DMS79 (cell line): ENCODE measurements at places on chromosomes 1 and 21.
A peak's percentile ranks its signal among the peaks of the same experiment; 100 is the strongest.

- no peak for DNase-seq
Observed at GRCh38 chr21:26881504-26882228, 36.5 kb upstream of the ADAMTS1 start.

DNA sequence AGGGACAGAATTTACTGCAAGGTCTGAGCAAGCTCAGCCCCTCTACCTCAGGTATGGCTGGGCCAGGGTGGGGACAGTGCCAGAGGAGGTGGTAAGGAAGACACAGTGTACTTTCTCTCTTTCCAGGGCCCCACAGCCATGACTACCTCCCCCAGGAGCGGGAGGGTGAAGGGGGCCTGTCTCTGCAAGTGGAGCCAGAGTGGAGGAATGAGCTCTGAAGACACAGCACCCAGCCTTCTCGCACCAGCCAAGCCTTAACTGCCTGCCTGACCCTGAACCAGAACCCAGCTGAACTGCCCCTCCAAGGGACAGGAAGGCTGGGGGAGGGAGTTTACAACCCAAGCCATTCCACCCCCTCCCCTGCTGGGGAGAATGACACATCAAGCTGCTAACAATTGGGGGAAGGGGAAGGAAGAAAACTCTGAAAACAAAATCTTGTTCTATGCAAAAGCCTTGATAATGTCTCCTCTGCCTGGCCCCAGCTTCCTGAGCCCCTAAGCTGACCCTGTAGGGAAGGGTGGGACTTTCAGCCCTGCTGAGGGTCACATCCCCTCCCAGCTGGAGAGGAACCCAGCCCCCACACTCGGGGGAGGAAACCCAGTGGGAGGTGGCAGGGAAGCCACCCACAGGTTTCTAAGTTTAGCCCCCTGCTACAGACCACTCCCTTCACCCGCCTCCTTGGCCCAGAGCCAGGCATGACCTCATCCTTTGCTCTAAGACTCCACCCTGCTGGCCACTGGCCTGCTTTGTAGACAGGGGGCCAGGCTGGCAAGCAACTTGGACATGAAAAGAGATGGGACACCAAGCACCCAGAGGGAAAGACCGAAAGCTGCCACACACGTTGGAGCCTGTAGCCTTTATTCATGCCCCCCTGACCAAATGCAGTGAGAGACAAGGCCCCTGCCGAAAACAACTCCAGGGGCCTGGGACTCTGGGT lies 6.4 kb downstream of the RHOC start:
- no peak for DNase-seq

- DNase-seq = peak; percentile 96
Observed at GRCh38 chr1:39098546-39099250, 72.5 kb downstream of the NDUFS5 start.

DNA sequence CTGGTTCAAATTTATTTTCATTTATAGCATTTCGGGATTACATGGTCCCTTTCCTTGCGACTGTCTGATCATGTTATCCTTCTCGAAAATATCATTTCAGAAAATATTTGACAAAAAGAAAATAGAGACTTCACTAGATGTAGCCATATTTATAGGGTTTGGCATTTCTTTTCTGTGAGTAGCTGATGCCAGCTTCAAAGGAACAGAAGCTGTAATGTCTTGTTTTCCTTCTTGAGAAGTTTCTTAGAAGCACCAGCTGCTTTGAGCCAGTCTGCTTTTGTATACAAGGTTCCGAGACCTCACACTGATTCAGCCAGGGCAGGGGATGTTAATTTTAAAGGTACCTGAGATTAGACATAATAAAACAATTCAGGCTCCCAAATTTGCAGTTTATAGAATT lies 248.2 kb downstream of the ZNF648 start:
- DNase-seq = no peak
